ENCODE measurements at places on chromosomes 3 and 15.

GRCh38 chr15:62150445-62150844 lies 14.6 kb downstream of the C2CD4B start:
- no peak for DNase-seq

DNA sequence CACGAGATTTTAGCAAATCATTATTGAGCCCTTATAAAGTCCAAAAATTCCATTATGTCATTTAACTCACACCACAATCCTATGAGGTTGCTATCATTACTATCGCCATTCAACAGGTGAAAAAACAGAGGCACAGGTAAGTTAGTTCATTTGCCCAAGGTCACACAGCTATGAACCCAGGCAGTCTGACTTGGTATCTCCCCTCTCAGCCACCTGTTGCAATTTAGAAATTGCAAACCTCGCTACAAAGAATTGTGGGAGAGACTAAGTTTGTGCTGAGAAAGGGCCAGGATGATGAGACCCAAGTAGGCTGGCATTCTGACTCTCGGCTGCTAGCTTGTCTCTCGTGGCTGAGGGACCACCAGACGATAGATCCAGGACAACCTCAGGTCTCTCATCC lies 57.7 kb downstream of the LMCD1 start:
- DNase-seq: no peak

- DNase-seq: no peak
These were observed 238.3 kb upstream of the MANF start for GRCh38 chr3:51146781-51147180.

DNA sequence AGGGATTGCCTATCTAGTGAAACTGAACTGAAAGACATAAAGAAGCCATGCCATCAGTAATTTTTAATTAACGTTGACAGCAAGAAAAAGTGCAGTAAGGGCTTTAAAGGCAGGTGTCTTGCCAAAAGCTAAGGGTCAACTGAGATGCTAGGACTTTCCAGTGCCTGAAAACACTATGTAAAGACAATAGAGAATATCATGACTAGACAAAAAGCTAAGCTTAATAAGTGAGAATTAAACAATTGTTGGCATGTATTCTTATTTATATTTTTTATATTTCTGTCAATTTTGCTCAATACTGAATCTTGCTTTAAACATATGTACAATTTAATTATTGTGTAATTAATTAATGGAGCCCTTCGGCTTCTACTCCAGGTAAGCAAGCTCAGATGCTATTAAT lies 803.1 kb downstream of the IGSF11 start:
- DNase-seq: no peak

- no peak for DNase-seq
These were observed 235.3 kb upstream of the GOLIM4 start for GRCh38 chr3:168330983-168331382.
